Pulmonary artery endothelial cell (primary cell): ENCODE measurements at places on chromosomes 1 and 21. TPM values are rescaled to one million over a fixed set of nuclear protein-coding genes. Genes with fewer than 3 reads are reported as not detected.

The GBP4 gene
- total RNA-seq: 3.1 and 10.5 TPM in 2 replicates

The ACTA1 gene
- total RNA-seq: not detected in 2 replicates

The HUNK gene
- total RNA-seq: not detected in 2 replicates

The TMEM52 gene
- total RNA-seq: 0.26 and 0.42 TPM in 2 replicates

The CFAP57 gene
- 0.14 and 0.20 TPM in 2 replicates for total RNA-seq

The TRNP1 gene
- 10.9 and 12.3 TPM in 2 replicates for total RNA-seq

The DENND2C gene
- 0.32 and 0.46 TPM in 2 replicates for total RNA-seq

The SRSF4 gene
- total RNA-seq: 37.8 and 70.1 TPM in 2 replicates

The OPN3 gene
- 18.3 and 25.2 TPM in 2 replicates for total RNA-seq

The BCAS2 gene
- total RNA-seq: 37.8 and 51.3 TPM in 2 replicates

The EXO5 gene
- 10.2 and 13.1 TPM in 2 replicates for total RNA-seq

The ST6GALNAC3 gene
- total RNA-seq: 34.6 and 40.9 TPM in 2 replicates

The S100A1 gene
- total RNA-seq: not detected in 2 replicates

The RCSD1 gene
- total RNA-seq: 0.07 and 2.4 TPM in 2 replicates

The SORT1 gene
- 14.5 and 18.4 TPM in 2 replicates for total RNA-seq
